ENCODE measurements at places on chromosomes 6 and 20.

- DNase-seq: peak; percentile 56
These were observed 17.0 kb downstream of the UQCC2 start for GRCh38 chr6:33694401-33694931.

DNA sequence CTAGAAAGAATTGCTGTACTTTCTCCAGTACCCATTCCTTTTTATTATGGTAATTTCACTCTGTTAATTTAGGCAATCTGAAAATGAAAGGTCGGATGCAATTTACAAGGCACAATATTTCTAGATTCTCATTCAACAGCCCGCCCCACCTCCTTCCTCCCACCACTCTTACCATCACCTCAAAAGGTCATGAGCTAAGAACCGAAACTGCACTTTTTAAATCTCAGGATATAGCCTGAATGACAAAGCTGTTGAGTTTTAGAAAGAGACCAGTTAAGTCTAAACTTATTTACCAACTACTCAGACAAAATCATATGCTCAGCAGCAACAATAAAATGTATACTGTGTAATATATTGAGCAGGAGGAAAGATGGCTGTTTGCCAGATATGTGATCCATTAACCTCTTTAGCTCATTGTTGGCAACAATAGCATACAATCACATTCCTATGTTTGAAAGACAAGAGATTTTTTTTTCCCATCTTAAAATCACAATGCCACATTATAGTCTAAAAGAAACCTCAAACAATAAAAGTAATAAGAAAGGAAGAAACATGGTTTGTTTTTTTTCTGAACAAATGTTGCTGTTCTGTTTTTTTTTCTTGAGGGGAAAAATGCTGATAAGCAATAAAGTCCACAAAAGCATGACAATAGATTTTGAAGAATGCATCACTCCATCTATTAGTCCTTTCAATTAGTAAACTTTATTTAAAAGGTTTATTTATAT is 1.6 kb upstream of the HS3ST5 start:
- no peak for DNase-seq

DNA sequence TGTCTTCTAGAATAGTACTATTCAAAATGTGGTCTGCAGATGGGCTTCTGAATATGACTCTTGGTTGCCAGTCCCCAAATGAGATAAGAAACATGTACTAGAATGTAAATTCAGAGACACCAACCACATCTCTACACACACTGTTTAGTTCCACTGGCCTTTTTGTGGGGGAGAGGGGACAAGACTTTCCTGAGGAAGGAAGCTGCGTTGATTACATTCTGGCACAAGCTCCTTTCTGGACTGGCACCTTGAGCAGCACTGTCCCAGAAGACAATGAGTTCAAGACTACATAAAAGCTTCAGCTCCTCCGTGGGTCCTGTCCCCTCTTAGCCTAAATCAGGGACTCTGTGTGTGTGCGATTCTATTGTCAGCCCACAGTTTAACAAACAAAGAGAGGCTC is 6.9 kb upstream of the IYD start:
- DNase-seq: no peak

DNA sequence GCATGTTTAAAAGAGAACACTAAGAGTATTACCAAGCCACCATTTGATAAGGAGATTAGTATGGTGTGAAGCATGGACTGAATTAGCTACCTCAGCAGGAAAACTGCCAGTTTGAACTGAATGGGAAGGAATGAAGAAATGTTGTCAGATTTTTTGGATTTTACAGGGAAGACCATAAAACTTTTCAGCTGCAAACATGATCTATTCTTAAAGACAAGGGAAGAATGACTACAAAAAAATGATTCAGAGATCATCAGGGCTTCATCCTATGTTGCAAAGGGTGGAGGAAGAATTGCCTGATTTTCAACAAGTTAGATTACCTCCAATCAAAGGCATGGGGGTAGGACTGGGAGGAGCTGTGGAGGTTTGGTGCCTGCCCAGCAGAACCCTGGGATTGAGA is 49.3 kb upstream of the MTRF1L start:
- no peak for DNase-seq

DNA sequence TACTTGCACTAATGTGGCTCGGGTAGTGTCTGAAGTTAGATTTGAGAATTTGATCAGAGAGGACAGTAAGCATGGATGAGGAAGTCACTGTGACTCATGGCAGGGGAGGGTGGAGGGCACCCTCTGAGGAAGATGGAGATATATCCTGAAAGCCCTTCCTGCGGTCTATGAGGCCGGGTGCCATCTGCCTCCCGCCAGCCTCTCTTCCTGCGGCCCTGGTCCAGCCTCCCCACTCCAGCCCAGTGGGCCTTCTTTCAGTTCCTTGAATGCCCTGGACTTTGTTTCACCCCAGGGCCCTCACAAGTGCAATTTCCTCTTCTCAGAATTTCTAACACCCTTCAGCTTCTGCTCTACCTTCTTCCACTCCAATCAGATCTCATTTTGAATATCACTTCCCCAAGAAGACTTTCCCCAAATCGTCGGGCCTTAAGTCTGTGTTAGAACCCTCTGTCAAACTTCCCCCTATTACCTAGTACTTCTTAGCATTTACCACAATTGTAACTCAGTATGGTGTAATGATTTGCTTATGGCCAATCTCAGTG is 20.2 kb upstream of the TNFAIP3 start:
- no peak for DNase-seq

DNA sequence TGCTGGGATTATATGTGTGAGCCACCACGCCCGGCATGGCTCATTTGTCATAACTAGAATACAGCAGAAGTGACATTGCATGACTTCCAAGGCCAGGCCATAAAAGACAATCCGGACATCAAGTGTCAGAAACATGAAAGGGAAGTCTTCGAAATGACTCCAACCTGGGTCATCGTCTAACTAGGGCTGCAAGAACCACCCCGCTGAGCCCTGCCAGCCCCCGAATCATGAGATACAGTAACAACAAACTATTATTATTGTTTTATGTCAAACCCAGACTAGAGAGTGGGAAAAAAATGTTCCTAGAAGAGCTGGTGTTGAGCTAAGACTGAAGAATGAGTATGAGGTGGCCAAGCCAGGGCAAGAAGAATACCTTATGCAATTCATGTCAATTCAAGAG is 59.6 kb downstream of the ZNF217 start:
- DNase-seq: no peak

- no peak for DNase-seq
These were observed 20.5 kb downstream of the SNAI1 start for GRCh38 chr20:50003253-50003656.

GRCh38 chr20:6157345-6157744 is 34.5 kb upstream of the FERMT1 start:
- DNase-seq: no peak

DNA sequence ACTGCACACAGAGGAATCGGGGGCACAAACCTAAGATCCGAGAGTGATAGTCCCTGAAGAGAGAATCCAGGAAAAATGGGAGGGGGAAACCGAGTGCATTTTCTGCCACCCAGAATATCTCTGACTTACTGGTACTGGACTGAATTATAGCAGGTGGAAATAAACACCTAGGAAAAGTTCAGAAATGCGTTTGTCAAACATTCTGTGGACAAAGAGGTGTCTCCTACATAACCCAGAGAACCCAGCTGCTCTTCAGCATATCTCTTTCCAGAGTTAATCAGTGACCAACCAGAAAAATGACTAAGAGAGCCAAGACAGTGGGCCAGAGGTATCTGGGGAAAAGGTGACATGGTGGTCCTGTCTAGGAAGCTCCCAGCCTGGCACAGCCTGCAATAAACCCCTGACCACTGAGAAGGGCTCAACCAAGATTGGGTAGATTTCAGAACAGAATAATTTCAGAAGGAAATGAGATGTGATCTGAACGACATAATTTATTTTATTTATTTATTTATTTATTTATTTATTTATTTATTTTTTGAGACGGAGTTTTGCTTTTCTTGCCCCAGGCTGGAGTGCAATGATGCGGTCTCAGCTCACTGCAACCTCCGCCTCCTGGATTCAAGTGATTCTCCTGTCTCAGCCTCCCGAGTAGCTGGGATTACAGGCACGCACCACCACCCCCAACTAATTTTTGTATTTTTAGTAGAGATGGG is 6.0 kb upstream of the VNN1 start:
- DNase-seq: no peak

DNA sequence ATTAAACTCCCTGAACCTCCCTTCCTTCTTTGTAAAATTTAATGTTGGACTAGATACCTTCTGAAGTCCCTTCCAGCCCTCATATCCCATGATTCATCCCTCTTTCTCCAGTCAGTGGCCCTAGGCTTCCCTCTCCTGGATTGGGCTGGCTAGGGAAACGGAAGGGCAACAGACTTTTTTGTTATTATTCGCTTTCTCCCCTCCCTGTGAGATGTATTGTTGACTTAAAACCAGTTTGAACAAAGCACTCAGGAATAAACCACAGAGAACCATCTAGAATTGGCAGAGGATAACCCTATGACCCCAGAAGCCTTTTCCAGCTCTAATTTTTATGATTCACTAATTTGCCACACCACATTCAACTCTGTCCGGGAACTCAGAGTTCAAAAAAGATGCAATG is 239.7 kb upstream of the SUPT3H start:
- DNase-seq: no peak

DNA sequence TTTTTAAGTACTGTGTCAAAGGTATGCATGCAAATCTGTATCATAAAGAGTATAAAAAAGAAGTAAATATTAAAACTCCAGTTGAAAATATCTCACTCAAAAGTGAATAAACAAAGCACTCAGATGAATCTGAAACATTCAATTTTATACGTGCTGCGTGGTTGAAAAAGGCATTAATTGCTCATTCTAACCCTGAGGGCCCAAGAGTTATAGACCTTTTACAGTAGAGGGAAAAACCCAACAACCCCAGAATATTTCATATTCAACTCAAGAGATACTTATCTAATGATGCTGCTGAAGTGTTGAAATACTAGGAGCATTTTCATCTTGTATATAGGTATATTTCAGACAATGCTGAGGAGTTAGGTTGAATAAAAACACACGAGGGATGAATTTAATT is 862.8 kb upstream of the CITED2 start:
- DNase-seq: no peak

- DNase-seq: no peak
These were observed 51.1 kb downstream of the ENPP1 start for GRCh38 chr6:131858765-131859415.

GRCh38 chr6:52010806-52011205 is 76.6 kb downstream of the PKHD1 start:
- no peak for DNase-seq

DNA sequence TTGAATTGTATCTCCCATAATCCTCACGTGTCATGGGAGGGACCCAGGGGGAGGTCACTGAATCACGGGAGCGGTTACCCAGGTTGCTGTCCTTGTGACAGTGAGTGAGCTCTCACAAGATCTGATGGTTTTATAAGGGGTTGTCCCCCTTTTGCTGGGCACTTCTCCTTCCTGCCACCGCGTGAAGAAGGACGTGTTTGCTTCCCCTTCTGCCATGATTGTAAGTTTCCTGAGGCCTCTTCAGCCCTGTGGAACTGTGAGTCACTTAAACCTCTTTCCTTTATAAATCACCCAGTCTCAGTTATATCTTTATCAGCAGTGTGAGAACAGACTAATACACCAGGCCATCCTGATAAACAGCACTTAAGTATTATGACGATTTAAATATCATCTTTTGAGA is 9.0 kb upstream of the MRGBP start:
- no peak for DNase-seq

DNA sequence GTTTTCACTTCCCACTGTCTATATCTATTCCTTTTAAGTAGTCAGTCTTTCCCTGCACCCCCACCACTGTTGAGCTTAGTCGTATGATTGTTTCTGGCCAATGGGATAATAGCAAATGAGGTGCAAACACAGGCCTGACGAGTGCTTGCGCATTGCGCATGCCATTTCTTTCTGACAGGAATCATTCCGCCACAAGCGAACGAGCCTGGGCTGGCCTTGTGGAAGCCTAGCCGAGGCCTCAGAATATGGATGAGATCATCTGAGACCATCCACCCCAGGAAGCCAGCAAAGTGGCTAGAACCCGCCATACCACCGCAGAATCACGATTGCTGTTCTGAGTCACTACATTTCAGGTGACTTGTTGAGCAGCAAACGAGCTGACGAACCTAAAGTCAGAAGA is 52.2 kb upstream of the PRL start:
- DNase-seq: no peak

GRCh38 chr6:109722564-109723254 is 31.6 kb downstream of the FIG4 start:
- DNase-seq: no peak

GRCh38 chr20:44540834-44541233 is 19.0 kb upstream of the SERINC3 start:
- no peak for DNase-seq

DNA sequence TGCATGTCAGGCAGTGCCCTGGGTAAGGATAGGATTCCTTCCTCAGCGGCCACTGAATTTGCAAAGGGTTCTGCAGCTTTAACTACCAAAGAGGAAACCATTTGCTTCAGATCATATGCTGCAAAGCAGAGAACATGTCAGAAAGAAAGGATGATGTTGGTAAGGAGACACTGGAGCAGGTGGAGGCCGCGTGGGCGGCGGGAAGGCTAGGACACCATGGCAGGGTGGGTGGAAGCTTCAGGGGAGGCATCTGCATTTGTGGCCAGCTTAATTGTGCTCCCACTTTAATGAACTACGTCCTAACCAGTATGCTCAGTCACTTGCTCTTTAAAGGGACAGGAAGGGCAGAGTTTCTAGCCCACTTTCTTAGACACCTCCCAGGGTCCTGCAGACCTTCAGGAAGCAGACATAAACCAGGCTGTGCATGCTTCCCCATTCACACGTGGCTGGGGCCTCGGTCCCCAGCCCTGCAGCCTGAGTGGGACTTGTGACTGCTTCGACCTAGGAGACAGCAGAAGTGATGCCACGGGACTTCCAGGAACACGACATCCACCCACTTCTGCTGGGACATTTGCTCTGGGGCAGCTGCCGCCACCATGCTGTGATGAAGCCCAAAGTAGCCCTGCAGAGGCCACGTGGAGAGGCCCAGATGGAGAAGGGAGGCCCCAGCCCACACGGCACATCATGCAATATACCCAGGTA is 76.1 kb downstream of the GINS1 start:
- DNase-seq: no peak

DNA sequence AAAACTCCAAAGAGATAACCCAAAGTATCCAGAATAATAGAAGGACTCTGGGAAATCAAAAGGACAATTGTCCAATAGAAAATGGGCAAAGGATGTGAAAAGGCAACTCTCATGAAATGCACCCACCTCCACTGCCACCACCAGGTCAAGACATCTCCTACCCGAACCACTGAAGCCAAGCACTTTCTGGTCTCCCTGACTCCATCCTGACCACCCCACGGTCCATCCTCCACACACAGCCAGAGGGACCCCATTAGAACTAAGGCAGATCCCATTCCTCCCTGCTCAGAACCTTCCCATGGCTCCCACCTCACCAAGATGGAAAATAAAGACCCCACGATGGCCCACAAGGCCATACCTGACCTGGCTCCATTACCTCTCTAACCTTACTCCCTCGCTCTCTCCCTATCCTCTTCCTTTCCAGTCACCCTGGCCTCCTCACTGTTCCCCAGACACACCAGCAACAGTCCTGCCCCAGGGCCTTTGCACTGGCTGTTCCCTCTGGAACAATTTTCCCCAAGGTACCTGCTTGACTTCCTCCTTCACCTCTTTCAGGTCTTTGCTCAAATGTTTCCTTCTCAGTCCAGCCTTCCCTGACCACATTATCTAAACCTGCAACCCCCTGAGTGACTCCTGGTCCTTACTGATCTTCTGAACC is 108.1 kb downstream of the PREX1 start:
- DNase-seq: no peak

- DNase-seq: no peak
These were observed 80.6 kb upstream of the PROKR2 start for GRCh38 chr20:5397393-5397792.

Measured in stimulated activated CD4-positive, alpha-beta T cell treated with anti-CD3 and anti-CD28 coated beads, TNF-alpha, amount 100 ng/mL, for 24 hours (primary cell).